Keratinocyte (primary cell): ENCODE measurements at places on chromosomes 7 and 10.

DNA sequence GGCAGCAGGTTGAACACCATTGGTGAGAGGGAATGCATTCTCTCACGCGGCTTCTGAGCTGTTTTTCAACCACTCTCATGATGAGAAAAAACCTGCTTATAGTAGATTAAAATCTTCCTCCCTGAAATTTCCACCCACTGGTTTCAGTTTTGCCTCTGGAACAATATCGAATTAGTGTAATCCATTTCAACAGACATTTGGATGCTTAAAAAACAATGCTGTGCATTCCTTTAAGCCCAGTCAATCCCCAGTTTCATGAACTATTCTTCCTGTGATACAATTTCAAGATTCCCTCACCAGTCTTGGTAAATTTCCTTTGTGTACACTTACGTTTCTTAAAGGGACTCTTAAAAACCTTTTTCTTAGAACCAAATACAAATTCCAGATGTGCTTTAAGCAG lies 89.6 kb downstream of the ITIH5 start:
- no peak for DNase-seq

GRCh38 chr10:74976565-74976964 lies 134.9 kb upstream of the SAMD8 start:
- DNase-seq = no peak

GRCh38 chr7:134669388-134669787 lies 22.7 kb downstream of the BPGM start:
- no peak for DNase-seq

DNA sequence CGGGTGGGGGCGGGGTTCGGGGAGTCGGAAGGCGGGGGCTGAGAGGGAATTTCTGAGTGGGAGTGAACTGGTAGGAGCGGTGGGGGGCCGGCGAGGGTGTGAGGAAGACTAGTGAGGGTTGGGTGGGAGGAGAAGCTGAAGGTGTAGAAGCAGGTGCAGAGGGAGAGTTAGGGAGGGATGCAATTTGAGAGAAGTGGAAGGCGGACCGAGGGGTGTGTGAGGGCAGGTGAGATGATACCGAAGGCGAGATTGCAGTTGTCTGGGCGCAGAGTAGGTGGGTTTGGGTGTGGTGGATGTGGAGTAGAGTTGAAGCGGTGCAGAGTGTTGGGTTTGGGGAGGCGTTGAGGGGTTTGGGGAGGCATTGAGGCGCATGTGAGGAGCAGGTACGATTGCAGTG lies 643 bp downstream of the KAT6B start:
- no peak for DNase-seq

- DNase-seq = no peak
Measured at GRCh38 chr10:108582387-108582786, 1340.9 kb downstream of the XPNPEP1 start.

DNA sequence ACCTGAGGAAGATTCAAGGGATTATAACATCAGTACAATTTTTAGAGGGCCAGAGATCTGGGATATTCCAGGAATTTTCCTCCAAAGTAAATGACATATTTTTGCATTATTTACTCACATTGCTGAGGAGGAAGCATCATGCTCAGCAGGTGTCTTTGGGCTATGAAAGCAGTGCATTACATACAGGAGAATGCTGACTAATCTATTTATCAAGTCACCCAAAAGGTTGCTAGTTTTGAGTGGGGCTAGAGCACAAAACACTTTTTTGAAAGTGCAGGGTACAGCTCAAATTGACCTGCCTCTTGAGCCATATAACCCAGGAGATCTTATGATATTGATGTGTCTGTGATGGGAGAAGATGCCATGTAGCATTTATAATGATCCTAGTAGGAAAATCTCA lies 603.1 kb downstream of the POM121L12 start:
- no peak for DNase-seq

- DNase-seq = no peak
Measured at GRCh38 chr10:86234107-86234506, 132.5 kb downstream of the GRID1 start.

- DNase-seq = no peak
Measured at GRCh38 chr7:158856883-158857668, 718 bp downstream of the DYNC2I1 start.

- DNase-seq = no peak
Measured at GRCh38 chr10:71266147-71266917, 52.7 kb upstream of the SLC29A3 start.

DNA sequence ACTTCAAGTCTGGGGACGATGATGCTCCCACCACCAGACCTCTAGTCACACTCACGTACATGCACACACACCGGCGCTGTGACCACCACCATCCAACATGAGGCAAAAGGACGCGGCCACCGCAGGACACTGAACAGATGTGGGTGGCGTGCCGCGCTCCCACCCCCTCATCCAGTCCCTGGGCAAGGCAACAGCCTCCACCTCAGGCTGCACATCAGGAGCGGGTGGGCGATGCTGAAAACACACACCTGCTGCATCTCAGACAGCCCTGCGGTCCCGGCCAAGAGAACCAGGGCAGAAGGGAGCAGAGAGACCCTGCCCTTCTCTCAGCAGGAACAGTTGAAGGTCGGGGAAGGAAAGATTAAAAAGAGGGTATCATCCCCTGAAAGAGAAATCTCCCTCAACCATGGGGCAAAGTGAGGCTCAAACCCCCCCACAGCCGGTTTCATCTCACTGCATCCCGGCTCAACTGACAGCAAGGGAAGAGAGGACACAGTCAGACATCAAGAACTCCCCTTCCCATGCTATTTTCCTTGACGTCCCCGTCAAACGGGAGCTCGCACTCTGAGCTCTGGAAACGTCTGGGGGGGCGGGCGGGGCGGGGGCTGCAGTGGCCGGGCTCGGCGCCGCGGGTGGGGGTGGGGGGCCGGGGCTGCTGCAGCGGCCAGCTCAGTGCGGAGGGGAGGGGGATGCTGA lies 1.1 kb downstream of the CAMK2G start:
- DNase-seq = no peak

DNA sequence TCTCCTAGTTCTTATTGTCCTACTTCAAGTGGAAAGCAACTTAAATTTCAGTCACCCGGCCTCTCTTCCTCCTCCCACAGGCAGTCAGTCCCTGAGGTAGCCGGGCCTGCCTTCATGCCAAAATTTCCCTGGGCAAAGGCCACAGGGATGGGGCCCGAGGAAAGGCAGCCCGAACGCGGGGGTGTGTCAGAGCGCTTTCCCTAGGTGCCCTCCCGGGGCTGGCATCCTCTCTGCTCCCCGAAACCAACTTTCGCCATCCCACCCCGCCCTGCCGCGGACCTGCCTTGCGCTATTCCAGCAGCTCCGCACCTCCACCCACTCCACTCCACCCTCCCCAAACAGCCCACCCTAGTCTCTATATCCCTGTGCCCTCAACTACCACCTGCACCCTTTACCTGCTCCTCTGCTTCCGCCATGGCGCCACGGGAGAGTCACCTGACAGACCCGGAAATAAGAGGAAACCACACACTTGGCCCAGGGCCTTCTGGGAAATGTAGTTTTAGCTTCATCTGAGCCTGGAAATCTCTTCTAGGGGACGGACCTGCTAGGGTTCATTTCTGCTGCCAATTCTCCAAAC lies at the start of gene VPS41:
VPS41 (minus strand) TSS at position 433 of the 577 bp plus-strand sequence; CDS start at position 416, 17 bp downstream.
- DNase-seq = peak; percentile 5

DNA sequence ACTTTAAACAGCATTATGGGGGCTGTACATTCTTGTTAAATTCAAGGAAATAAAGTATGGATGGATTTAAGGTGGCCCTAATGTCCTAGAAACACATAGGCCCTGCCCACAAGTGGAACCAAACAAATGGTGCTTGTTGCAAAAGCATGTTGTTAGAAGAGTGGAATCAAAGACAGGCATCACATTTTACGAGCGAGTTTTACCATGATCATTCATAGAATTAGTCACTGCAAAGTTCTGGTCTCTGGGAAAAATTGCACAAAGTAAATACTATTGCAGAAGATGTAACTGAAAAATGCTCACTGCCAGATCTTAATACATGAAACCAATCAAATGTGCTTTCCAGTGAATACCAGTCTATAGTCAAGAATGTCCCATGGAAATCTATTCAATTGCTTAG lies 677.1 kb downstream of the PARD3 start:
- DNase-seq = no peak

- DNase-seq = peak; percentile 15
Measured at GRCh38 chr10:66834802-66835201, 91.0 kb upstream of the LRRTM3 start.

GRCh38 chr10:93363891-93364648 lies 118.1 kb downstream of the MYOF start:
- DNase-seq = no peak

DNA sequence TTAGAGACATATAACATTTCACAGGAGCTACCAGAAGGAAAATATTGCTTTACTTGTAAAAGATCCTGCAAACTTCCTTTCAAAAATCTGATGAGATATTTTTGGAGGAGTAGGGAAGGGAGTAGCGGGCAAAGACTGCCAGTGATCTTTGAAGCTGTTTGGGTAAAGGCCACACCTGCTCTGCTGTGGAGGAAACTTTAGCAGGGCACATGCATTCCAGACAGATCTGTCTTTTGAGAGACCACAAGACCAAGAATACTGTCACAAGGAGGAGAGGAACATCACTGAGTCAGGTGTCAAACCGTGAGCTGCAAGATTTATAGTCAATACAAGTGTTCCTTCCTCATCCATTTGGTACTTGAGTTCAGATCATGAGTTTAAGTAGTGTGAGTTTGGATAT lies 654.4 kb downstream of the DNAJB9 start:
- no peak for DNase-seq

GRCh38 chr10:120271696-120272095 lies 185.3 kb upstream of the PLPP4 start:
- no peak for DNase-seq

DNA sequence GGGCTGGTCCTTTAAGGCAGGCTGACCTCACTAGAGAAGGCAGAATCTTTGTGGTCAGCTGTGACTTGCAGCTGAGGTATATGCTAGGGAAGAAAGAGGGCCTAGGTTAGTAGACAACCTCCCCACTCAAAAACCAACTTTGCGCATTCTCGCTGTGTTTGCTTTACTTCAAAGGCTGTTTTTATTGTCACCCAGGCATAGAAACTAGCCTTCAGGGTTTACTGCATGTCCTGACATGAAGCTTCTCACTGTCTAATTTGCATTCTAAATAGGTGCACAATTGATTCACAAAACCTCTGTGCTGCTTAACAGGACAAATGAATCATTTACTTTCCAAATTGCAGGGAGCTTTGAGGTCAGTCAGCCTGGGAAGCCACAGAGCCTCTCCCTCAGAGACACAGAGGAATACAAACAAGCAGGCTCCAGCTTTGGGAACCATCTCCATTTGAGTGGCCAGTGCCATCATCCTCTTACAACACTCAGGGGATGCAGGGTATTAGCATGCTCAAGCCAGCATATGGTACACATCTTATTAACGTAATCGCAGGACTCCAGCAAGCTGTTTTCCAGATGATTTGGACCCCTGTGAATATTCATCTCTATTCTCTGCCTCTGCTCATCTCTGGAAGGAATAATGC lies 596.4 kb upstream of the GHITM start:
- no peak for DNase-seq

- no peak for DNase-seq
Measured at GRCh38 chr7:148265896-148266295, 324.7 kb upstream of the C7orf33 start.

DNA sequence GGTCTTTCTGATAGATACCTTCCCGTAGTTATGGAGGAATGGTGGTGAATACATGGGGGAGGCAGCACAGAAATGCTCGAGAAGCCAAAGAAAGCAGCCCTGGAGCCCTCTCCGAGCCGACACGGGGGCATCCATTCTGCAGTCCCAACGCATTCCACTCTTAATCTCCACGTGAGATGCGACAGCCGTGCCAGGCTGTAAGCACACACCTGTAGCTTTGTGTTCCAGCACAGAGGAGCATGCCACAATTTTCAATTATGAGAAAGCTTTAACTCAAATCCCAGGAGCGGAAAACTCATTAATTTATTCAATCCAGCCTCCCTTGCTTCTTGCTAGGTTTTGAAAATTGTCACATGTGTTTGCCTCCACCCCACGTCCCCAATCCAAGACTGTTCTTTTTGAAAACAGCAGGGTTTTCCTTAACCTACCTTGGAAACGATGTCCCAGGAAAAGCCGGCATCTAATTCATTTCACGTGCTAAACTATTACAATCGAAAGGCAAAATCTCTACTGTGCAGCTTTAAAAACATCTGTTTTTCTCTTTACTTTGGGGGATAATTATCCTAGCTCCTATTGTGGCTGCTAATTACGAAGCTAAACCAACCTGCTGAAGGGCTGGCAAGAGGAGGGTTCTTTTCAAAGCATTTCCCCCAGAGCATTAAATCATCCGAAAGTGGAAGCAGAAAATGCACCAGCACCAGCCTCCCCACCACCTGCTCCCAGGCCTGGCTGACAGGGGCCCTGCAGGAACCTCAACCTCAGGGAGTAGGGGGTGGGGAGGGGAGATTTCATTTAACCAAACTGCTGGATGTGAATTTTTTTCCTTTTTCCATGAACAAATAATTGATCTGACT lies 56.0 kb upstream of the CHST15 start:
- no peak for DNase-seq
